Stimulated activated CD4-positive, alpha-beta T cell treated with anti-CD3 and anti-CD28 coated beads, Interleukin-2, amount 100 ng/mL, for 4 hours (primary cell): ENCODE measurements at places on chromosomes 7 and 10.
A peak's percentile ranks its signal among the peaks of the same experiment; 100 is the strongest.

GRCh38 chr7:1243964-1244416 is 11.3 kb downstream of the UNCX start:
- DNase-seq, result no peak

DNA sequence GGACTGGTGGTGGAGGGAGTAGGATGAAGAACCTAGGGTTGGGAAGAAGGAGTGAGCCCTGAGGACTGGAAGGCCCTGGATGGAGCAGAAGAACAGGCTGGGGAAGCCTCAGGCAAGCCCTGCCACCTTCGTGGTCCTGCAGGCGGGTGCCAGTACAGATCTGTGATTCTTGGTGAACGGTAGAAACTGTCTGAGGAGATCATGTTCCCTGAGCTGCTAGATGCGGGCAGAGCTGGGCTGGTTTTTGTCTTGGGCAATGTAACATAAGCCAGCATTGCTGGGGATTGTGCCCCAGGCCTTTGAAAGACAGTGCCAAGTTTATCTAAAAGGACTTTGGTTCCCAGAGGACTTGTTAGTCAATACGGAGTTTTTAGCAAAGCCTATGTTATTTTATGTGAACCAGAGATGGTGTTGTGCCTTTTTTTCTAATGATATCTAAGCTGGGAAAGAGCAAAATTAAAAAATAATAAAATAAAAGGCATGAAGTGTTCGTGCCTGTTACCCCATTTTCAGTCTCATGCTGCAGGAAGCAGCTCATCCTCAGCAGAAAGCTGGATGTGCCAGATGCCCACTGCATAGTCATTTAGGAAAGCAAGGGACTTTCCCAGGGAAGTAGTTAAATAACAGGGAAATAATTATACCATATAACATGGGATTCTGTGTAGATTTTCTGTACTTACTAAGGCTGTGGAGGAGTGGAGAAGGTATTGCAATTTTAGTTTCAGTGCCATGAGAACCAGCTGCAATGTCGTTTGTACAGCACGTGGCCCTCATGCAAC is 24.4 kb upstream of the FIGNL1 start:
- no peak for DNase-seq

- no peak for DNase-seq
These were observed 119.4 kb upstream of the STK17A start for GRCh38 chr7:43463401-43463980.

DNA sequence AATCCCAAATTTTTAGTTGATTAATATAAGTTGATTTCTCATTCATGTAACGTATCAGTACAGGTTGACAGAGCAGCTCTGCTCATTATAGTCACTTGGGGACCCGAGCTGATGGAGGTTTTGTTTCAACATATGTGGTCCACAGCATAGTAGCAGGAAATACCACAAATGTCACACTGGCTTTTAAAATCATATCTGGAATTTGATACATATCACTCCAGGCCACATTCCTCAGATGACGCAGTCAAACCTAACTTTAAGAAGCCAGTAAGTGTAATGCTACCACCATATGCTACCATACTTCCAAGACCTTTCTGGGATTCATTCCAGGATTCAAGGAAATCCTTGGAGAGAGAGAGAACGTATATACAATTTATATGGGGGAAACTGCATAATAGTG is 156.3 kb downstream of the PHF14 start:
- no peak for DNase-seq

GRCh38 chr7:139675127-139676125 is 102.4 kb downstream of the HIPK2 start:
- no peak for DNase-seq

- no peak for DNase-seq
These were observed 255.7 kb downstream of the TNS3 start for GRCh38 chr7:47326220-47326619.

DNA sequence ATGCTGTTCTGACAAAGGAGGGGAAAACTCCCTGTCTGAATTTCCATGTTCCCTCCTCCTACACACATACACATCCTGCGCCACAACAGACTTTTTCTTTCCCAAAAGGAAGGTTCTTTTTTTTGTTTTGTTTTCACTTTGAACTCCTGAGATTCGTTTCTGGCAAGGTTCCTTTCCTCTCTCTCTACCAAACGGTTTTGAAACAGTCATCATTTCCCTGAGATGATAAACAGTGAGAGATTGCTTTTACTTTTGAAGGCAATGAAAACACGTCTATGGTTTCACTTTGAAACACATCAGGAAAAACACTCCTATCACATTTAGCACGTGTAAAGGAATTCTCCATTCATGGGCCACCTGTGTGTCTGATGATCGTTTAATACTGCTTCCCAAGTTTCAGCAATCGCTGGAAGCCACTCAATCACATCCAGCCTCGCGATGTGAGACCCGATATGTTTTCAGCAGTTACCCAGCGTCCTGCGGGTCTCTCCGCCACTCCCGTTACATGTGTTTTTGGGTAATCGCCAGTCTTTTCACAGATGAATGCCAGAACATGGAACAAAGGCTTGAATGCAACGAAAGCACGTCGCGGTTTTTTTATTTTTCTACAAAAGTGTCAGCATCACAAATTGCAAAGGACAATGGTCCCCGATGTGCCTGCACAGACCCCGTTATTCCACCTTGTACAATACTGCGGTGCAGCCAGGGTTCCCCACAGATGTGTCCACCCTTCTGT is 62.8 kb upstream of the CUX1 start:
- DNase-seq, result no peak

DNA sequence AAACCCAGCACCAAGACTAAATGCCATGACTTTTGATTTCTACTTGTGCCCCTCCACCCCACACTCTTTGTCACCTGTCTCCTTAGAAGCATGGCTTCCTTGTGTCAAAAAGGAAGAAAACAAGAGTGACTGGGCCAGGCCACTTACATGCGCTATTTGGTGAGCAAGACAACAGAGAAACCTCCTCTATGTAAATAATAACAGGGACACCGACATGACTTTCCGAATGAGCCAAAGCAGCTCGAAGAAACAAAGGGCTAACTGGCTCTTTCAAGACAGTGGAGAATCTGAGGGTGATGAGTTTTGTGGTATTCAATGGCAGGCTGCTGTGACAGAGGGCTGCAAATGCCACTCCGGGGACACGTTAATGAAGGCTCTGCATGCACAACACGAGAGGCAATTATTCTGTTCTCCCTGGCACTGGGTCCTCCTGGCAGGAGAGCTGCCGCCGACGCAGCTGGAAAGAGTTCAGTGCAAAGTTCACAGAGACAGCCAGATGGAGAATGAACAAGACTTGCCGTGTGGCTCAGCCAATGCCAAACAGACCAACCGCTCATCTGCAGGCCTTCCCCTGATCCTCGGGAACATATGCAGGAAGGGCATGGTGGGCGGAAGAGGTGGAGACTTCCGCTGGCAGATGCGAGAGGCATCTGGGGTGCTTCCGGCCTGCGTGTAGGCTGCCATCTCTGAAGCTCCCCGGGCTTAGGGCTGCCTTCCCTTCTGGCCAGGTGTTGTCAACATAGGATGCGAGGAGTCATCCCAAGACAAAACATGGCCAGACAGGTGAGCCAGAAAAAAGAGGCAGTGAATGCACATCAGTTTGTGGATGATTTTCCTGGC is 59.1 kb upstream of the SMNDC1 start:
- DNase-seq, result no peak

GRCh38 chr7:22545529-22545928 is 45.5 kb upstream of the STEAP1B start:
- no peak for DNase-seq

DNA sequence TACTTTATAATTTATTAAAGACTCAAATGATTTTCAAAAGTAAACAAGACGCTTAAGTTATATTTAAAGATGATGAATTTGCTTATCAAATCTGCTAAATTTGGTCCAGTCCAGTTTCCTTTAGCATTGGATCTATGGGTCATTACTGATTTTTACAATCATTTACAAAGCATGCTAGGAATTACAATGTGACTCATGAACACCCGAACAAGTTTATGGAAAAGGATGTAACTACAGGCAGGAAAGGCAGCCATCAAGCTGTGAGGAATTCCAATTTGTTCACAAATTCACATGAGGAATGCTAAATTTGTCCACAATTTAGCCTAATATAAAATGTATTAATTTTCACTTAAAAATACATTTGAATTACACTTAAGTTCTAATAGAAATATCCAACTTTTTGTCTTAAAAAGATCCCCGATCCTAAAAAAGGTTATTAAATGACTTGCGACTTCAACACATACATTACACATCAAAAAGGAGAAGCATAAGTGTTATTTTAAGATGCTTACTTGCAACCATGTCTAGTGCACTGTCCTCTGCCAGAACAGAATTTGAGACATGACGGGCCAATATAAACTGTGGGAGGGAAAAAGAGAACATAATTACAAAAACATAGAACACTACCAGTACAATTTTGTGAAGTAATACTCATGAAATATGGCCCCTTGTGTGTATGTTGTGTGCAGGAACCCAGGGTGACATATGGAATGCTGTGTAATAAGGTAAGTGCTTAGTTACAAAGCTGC is 194.2 kb upstream of the SLC26A5 start:
- no peak for DNase-seq

DNA sequence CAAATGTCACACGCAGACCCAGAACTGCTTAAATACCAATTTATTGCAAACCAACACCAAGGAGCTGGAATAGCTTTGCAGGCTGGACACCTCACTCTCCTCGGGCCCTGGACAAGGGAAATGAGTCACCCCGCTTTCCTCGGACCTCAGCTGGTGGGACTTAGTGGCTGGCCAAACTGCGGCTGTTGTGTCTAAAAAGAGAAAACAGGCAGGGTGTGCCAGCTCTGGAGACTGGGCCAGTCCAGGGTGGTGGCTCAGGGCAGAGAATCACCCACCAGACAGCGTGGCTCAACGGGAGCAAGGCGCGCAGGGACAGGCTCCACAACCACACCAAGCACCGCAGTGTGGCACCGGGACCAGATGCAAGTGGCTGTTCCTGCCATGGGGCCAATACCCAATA is 58.2 kb upstream of the CAMK2B start:
- no peak for DNase-seq

DNA sequence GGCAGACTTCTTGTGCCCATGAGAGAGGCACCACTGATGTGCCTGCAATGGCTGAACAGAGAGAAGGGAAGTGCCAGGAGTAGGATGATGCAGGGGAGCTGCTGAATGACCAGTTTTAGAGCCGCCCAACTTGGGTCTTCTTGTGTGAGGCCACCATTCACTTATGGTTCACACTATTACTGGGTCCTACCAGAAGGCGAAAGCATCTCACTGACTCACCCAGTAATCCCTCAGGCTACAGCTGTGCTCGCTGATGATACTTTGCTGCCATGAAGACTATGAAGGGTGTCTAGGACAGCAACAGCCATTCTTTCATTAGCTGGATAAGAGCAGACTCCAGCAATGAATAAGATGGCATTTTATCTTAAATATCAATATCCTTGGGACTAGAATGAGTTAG is 47.6 kb downstream of the PLXNA4 start:
- no peak for DNase-seq

DNA sequence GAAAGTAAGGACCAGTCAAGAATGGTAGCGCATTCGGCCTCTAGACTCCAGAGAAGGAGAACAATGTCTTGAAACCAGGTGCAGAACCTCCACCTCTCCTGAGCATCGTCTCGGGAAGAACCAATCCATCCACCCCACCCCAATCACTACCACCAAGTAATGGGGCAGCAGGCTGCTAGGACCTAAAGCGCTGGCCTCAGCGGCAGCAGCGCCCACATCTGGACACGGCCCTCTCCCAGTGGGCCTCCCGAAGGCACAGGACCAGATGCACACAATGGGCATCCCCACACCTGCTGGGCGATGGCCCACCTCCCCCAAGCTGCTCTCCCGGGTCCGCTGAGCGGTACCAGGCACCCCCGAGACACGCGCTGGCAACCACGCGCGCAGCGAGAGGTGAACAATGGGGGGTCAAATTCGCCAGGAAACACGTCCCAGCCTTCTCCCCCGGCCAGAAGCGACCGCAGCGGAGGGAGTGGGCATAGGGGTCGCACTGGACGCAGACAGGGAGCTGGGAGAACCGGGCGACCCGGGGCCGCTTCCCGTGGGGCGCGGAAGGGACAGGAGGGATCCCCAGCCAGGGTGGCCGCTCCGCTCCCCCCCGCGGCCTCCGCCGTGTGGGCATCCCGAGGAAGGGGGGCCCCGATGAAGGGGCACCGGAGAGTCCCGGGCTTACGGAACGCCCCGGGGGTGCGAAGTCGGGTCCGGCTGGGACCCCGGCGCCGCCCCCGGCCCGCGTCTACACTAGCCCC is 506 bp downstream of the CTTNBP2 start:
- no peak for DNase-seq

DNA sequence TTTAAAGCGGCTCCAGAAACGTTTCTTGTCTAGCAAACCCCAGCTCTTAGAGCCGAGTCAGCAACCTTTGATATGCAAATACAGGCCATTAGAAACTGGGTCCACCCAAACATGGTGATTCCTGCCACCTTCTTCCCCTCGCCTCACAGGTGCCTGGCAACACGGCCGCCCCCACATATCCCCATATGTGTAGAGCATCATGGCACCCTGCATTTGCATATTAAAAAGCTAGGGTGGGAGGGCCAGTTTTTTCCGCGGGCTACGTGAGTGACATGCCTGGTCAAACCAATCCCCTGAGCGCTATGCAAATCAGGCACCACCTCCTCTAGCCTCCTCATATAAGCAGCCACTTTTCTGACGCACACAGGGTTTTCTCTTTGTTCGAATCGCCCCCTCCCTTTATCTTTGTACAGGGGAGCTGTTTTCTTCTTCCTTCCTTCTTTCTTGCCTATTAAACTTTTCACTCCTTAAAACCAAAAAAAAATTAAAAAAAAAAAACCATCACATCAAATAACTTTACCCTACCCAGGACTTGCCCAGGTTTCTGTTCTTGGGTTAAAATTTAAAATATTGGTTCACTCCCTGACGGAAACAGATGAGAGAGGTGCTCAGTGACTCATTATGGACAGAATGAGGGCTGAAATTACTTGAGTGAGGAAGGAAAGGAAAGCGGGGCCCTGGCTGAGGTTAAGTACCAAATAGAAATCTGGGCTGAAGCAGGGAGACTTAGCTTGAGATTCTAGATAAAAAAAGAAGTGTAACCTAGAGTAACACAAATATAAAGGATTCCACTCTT is 59.8 kb downstream of the COA1 start:
- peak; percentile 74 for DNase-seq

GRCh38 chr7:80475383-80475782 is 36.5 kb downstream of the GNAT3 start:
- DNase-seq, result no peak

DNA sequence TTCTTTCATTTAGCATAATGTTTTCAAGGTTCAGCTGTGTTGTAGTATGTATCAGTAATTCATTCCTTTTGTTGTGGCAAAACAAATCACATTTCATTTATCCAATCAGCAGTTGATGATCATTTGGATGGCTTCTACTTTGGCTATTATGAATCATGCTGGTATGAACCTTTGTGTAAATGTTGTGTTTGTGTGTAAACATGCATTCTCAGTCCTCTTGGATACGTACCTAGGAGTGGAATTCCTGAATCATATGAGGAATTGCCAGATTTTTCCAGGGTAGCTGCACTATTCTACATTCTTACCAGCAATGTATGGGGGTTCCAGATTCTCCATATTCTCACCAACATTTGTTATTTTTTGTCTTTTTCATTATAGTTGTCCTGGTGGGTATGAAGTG is 578.5 kb upstream of the MKI67 start:
- DNase-seq, result no peak

- peak; percentile 32 for DNase-seq
These were observed 1.6 kb downstream of the HOXA3 start for GRCh38 chr7:27150568-27151340.
